Amniotic epithelial cell (primary cell): ENCODE measurements at places on chromosomes 3 and 15.

GRCh38 chr15:57890351-57890750 lies 175.2 kb downstream of the ALDH1A2 start:
- peak; percentile 15 for DNase-seq

DNA sequence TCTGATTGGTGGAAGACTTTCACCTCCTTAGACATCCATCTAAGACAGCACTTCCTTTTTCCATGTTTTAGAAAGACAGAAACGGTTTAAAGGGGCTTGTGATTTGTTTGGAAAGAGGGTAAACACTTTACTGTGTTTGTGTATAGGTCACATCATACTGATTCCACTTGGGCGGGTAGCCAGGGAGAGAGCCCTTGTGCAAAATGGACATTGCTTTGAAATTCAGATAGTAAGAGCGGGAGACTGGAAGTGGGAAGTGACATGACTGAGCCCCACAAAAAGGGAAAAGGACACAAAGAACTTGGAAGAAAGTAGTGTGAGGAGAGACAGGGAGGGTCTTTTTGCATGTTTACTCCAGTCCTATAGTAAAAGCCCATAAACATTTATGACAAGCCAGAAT lies 195.6 kb upstream of the CNTN4 start:
- no peak for DNase-seq

DNA sequence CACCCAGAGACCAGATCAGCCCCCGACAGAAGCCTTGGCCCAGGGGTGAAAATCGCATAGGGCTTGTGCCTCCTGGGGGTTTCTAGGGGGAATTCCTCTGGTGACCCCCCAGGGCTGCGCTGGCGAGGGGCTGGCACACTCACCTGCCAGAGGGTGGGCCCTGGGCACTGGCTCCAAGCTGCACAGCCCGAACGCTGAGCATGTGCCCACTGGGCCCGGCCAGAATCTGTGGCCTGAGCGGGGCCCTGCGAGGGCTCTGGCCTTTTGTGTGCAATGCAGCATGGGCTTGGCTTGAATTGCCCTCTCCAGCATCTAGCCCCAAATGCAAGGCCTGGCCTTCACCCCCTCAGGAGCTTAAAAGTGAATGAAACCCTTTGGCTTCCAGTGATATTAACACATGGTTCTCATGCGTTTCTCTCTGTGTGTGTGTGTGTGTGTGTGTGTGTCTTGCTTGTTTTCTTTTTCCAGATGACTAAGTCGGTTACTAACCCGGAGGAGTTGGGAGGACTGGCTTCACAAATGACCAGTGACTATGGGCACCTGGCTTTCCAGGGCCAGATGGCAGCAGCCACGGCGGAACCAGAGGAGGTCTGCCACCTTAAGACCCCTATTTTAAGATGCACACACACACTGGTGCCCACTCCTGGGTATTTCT lies 259.1 kb upstream of the TPM1 start:
- DNase-seq = peak; percentile 78

- DNase-seq = no peak
Measured at GRCh38 chr3:65706301-65706700, 332.4 kb downstream of the MAGI1 start.

DNA sequence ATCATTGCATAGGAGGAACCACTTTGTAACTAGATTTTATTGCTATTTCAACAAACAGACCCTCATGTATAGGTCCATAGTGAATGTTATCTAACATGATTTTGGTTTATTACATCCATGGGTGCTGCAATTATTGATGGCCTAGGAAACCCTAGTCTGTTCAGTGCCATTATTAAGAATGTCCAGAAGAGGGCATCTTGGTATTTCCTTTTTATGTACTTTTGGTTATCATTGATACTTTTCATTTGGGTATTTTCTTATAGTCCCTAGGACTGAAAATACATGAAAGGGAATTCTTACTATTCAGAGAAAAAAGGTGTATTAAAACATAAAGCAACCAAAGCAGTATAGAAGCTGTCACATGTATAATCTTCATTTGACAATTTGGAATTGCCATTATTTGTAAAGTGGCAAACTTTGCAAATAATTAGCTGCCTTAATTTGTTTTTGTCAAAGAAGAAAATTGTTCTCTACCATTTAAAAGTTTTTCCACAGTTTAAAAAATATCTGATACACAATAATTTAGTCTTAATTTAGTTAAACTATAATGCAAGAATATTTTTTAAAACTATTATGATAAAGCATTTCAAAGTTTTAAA lies 48.7 kb downstream of the CNOT10 start:
- peak; percentile 39 for DNase-seq
